Mesothelial cell of epicardium (in vitro differentiated cells): ENCODE measurements at places on chromosomes 13 and 19.

DNA sequence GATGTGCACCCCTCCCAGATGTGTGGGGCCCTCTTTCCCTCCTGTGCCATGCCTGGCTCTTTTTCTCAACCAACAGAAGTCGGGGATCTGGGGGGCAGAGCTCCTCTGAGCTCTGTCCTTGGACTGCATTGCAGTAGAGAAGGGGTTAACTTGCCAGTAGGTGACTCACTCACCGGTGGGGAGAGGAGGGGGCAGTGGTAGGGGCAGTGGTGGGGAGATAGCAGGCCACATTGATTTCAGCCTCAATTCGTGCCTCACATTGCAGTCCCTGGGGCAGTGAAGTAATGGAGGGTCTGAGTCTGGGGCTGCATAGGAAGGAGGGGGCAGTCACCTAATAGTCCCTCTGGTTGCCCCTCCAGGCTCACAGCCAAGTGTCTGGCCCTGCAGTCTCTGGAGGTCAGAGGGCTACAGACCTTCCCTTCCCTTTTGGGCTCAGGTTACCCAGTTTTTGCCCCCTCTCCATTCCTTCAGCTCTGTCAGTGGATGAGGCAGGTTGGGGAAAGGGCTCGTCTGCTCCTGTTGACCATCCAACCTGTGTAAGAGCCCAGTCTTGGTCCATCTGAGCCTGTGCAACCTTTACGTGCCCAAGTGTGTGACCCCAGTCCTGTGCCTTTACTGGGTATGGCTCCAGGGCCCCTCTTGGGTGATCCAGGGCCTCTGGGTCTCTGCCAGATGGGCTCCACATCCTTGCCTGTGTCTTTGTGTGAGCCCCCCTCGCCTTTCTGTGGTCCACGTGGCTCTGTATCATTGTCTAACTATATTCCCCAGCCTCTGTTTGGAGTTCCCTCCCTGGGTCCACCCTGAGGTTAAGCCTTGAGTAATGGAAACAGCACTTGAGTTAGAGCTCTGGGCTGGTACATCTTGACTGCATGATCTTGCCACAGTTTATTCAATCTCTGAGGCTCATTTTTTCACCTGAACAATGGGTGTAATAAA lies 13.0 kb downstream of the CIC start:
- no peak for DNase-seq

- DNase-seq = no peak
Measured at GRCh38 chr13:61138857-61139256, 276.8 kb downstream of the PCDH20 start.

- no peak for DNase-seq
Measured at GRCh38 chr13:108325863-108326262, 56.3 kb downstream of the TNFSF13B start.

DNA sequence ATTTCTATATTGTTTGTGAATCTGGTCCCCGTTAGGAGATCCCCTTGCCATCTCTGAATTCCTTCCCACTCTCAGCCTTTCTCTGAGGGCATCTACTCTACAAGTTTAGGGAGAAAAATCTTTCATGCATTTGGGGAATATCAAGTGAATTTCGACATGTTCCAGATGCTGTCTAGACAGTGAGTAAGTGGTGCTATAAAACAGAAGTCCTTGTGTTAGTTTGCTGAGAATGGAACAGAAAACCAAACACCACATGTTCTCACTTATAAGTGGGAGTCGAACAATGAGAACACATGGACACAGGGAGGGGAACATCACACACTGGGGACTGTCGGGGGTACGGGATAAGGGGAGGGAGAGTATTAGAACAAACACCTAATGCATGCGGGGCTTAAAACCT lies 5.1 kb downstream of the OR7A10 start:
- DNase-seq = no peak

- no peak for DNase-seq
Measured at GRCh38 chr13:69619651-69620050, 488.0 kb upstream of the ATXN8OS start.
